ENCODE measurements at places on chromosomes 6 and 20. TPM values are rescaled to one million over a fixed set of nuclear protein-coding genes. Genes with fewer than 3 reads are reported as not detected.

GRCh38 chr20:32485770-32486478 lies 99.2 kb downstream of the NOL4L start:
- no peak for DNase-seq

DNA sequence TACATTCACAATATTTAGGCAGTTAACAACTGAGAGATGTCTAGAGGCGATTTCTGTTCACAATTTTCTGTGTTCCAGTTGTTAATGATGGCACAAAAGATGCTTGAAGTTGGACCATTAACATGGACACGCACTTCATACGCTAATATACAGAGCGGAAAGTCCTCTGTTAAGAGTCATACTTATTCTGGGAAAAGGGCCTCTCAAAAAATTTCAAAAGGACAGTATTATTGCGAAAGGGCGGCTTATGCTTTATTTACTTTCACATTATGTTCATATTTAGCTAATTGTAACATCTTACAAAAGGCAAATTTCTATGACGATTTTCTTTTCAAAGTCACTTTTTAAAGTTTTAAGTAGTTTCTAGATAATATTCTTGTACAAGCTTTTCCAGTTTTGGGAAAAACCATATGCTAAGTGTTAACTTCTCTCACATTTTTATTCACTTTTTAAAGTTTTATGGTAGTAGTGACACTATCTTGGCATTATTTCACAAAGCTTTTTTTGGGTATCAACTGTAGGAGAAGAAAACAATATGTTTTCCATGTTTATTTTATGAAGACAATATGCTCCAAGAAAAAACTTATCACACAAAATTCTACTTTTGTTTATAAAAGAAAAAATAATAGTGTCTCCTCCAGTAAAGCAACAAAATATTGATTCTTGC lies 62.3 kb downstream of the MAP7 start:
- no peak for DNase-seq

- DNase-seq: no peak
Measured at GRCh38 chr6:150099953-150100352, 31.0 kb upstream of the ULBP3 start.

DNA sequence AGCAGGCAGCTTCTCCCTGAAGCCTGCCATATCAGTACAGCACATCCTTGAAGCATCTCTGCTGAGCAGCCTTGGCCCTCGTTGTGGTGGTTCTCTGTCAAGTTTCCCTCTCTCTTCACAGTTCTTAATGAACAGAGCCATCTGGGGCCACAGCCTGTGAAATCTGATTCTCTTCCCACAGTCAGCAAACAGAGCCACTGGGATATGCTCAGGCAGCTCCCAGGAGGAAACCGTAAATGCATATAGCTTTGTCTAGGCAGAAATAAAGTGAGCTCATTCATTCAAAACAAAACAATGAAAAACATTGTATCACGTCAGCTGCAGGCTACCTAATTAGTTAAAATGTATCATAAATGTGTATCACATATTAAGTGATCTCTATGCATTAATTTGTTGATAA lies 80.3 kb downstream of the TBC1D7 start:
- peak; percentile 28 for DNase-seq

- DNase-seq: no peak
Measured at GRCh38 chr20:25858495-25859425, 162.1 kb upstream of the ZNF337 start.

GRCh38 chr6:136593748-136594490 lies 43.7 kb upstream of the MAP7 start:
- no peak for DNase-seq

- no peak for DNase-seq
Measured at GRCh38 chr6:139540276-139540675, 165.8 kb upstream of the CITED2 start.

DNA sequence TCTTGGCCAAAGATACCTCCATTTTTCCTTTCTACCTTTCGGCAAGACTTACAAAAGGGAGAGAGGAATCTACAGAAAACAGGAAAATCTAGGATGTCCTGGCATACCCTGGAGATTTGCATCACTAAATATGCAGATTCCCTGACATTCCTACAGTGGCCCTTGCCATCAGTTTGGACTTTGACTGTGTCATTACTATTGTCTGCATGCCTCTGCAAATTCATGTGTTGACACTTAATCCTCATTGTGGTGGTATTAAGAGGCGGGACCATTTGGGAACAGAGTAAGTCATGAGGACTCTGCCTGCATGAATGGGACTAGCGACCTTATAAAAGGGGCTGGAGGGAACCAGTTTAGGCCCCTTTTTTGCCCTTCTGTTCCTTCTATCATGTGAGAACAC lies 50.5 kb upstream of the DTNBP1 start:
- DNase-seq: no peak

- DNase-seq: no peak
Measured at GRCh38 chr6:106142876-106143431, 56.8 kb downstream of the PRDM1 start.

DNA sequence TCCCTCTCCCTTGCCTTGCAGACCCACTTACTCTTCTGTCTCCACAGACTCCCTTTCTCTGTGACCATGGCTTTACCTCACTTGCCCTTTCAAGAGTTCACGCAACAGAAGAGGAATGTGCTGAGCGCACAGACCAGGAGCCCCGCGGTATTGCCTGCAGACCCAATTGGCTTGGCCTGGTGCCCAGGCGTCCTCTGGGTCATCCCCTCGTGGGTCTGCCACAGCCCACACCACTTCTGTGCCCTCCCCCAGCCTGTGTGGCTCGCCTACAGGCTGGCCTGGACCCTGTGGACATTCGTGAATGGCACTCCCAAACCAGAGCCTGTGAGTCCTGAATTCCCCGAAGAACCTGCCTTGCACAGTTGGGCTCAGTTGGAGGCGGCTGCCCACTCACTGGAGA lies 15.3 kb upstream of the NINL start:
- DNase-seq: no peak

- DNase-seq: no peak
Measured at GRCh38 chr6:143885116-143885515, 20.8 kb downstream of the ZC2HC1B start.

DNA sequence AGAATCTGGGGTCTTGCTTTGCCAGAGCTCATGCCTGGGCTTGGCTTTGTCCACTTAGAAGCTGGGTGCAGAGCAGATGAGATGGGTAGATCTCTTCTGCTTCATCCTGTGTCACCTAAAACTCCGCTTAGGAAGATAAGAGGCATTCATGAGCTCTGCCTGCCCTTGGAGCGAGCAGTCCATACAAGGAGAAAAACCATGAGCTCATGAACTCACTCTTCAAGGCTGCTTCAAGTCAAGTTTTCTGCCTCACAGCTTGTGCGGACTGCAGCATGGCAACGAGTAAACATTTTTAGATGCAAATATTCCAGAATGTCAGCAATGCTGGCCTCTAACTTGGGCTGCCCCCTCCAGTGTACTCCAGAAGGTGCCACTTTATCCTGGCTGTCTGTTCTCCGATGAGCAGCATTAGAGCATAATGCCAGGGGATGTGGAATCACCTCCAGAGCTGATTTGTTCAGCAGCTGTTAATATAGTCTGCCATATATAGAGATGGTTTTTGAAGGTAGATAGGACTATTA lies 10.7 kb upstream of the UQCC2 start:
- no peak for DNase-seq

DNA sequence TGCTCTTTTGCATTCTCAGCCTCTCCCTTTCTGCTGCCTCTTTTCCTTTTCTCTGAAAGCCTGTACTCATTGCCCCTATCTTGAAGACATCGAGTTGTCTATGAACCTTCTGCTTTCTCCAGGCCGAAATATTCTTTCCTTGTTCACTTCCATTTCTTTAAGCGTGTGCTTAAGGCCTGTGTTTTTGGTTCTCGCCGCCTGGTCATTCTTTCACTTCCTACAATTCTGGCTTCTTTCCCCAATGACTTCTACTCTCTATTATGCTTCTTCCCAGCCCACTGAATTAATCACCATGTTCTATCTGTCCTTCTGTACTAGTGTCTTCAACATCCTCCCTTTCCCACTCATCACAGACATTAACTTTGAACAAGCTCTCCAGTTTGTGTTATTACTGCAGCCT lies 69.6 kb downstream of the C6orf52 start:
- no peak for DNase-seq

DNA sequence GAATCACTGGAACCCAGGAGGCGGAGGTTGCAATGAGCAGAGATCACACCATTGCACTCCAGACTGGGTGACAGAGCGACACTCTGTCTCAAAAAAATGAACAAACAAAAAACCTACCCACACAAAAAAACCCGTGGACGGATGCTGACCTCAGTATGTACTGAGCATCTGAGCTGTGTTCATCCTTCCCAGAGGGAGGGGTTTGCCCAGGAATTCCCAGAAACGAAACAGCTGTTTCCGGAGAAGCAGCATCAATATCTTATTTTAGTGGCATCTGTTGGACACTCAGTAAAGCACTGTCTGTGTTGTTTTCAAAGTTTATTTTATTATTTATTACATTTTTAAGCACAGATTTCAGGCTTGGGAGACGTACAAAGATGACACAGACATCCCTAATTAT lies 18.7 kb downstream of the NANP start:
- DNase-seq: no peak

- no peak for DNase-seq
Measured at GRCh38 chr6:135811170-135811569, 40.3 kb upstream of the PDE7B start.

- no peak for DNase-seq
Measured at GRCh38 chr20:57332105-57333089, 2.8 kb downstream of the SPO11 start.

DNA sequence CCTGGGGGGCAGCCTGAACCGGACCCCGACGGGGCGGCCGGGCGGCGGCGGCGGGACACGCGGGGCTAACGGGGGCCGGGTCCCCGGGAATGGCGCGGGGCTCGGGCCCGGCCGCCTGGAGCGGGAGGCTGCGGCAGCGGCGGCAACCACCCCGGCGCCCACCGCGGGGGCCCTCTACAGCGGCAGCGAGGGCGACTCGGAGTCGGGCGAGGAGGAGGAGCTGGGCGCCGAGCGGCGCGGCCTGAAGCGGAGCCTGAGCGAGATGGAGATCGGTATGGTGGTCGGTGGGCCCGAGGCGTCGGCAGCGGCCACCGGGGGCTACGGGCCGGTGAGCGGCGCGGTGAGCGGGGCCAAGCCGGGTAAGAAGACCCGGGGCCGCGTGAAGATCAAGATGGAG lies 636 bp downstream of the SRF start:
- no peak for DNase-seq

DNA sequence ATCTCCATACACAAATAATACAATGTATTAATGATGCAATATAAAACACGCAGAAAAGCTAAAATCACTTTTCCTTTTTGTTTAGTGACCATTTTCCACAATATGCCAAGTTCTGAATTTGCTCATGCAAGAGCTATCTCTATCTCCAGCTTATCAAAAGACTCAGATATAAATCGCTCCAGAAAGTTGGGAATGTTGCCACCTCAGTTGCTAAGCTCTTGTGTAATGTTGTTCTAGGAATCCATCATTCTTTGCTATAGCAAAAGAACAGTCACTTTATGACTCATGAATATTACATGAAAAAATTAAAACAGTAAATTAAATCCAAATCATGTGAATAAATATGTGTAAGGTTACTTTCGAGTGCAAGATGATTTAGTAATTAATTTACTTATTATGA lies 8.7 kb downstream of the PLAGL1 start:
- DNase-seq: no peak

DNA sequence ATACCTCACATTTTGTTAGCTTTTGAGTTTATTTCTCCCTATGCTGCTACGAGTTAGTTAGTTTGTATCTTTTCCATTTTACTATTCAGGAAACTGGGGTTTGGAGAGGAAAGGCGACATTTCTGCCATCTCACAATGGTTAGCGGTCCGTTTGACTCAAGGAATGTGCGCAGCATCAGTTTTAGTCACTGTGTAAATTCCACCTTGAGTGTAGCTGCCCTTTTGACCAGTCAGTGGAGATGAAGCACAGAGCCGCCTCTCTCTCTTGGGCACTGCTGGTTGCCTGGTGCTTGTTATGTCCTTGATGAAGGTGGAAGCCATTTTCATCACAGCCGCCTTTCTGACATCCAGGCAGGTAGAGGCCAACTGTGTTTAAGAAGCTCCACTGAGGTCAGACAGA lies 185.5 kb downstream of the SCP2D1 start:
- DNase-seq: no peak

- no peak for DNase-seq
Measured at GRCh38 chr6:166076625-166077024, 91.0 kb downstream of the TBXT start.

- DNase-seq: no peak
Measured at GRCh38 chr6:119261944-119262284, 87.6 kb downstream of the MAN1A1 start.

DNA sequence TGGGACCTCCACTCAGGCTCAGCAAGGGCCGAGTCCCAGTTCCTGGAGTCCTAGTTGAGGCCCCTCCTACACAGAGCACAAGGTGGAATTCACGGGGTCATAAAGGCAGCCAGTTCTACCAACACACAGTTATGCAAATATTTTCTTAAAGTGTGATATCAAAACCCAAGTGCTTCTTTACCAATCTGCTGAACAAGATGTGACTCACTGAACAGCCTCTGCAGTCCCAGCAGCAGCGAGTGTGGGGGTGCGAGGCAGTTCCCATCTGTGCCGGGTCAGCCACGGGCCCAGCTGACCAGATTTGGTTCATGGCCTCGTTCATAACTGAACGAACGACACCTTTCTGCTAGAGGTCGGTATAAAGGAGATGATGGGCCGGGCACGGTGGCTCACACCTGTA lies 4.5 kb upstream of the TCEA2 start:
- no peak for DNase-seq

- peak; percentile 36 for DNase-seq
Measured at GRCh38 chr6:164507206-164507940, 802.0 kb downstream of the C6orf118 start.

DNA sequence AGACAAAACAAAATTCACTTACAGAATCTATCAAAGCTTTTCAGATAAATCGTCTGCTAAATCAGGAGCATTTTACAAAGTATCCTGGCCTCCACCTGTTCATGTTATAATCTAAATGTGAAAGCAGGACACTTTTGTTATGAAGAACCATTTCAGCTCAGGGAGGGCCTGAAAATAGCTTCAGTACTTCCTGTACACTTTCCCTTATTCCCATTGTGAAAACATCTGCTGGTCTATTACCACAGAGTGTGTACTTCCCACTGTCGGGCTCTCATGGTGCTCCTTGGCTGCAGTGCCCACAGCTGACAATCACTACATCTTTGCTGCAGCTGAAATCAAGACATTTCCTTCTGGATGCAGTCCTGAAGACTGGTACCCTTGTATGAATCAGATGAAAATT lies 128.1 kb downstream of the OPRM1 start:
- no peak for DNase-seq

DNA sequence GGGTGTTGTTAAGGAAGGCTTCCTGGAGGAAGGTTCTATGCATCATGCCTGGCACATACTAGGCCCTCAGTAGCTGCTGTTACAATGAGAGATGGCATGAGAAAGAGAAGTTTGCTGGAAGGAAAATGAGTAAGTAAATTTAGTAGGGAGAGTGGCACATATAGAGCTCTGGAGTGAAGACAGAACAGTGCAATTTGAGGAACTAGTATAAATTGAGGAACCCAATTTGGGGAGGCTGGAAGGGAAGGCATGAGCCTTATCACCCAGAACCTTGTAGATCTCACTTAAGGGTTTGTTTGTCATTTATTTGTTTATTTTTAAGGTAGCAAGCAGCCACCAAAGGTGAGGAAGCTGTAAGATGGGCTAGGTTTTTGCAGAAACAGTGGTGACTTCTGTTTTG lies 87.1 kb upstream of the SCGN start:
- no peak for DNase-seq

Gene SLC22A7
- 0.30 TPM for polyA plus RNA-seq

Gene MUCL3
- 0.07 TPM for polyA plus RNA-seq

Gene SPATS1
- not detected for polyA plus RNA-seq

Gene RAET1L
- not detected for polyA plus RNA-seq

Gene PHACTR3
- 10.5 TPM for polyA plus RNA-seq
